ELR (cell line): ENCODE measurements at places on chromosomes 13 and 19.

- peak; percentile 46 for DNase-seq
Measured at GRCh38 chr19:14502334-14503092, 6.6 kb upstream of the GIPC1 start.

DNA sequence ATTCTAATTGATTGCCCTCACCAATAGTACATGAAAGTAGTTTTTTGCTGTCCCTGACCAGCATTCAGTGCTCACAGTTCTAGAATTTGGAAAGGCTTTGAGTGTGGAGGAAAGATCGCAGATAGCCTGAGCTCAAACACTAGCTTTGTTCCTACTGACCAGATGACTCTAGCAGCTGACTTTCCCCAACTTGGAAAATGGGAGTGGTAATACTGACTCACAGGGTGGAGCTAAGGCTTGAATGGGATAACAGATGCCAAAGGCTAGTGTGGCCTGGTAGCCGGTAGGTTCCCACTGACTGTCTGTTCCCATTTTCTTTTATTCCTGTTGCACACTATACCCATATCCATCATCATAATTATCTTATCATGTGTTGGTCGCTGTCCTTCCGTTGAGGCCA lies 3.7 kb downstream of the ZSCAN22 start:
- DNase-seq = peak; percentile 73

- peak; percentile 48 for DNase-seq
Measured at GRCh38 chr13:64314331-64314730, 2898.7 kb upstream of the PCDH20 start.

DNA sequence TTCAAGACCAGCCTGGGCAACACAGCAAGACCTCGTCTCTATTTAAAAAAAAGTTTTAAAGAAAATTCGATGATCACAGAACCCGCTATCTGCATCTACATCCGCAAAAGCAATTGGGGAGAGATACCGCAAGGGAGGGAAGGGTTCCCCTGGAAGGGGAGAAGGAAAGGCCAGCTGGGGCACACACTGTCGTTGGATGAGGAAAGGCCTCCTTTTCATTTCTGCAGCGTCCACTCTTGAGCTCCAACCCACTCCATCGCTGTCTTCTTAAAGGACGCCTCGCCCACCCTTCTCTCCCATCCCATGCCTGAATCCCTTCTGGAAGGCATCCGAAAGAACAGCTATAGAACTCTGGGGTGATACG lies 3.2 kb upstream of the PRKCG start:
- no peak for DNase-seq

DNA sequence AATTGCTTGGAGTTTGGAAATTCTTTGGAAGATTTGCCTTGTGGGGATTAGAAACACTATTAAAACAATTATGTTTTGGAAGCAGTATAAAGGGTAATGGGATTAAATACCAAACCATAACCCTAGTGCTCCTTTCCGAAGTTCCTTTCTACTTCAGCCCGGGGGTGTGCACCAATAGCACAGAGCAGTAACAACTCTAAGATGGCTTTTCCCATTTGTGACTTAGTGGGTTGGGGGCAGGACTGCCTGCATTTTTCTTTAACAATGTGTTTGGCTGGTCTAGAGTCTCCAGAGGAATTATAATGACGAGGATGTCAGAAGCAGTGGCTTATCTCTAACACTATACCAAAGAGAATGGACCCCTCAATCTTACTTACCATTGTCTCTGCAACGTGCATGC lies 11.9 kb upstream of the IL17D start:
- no peak for DNase-seq

DNA sequence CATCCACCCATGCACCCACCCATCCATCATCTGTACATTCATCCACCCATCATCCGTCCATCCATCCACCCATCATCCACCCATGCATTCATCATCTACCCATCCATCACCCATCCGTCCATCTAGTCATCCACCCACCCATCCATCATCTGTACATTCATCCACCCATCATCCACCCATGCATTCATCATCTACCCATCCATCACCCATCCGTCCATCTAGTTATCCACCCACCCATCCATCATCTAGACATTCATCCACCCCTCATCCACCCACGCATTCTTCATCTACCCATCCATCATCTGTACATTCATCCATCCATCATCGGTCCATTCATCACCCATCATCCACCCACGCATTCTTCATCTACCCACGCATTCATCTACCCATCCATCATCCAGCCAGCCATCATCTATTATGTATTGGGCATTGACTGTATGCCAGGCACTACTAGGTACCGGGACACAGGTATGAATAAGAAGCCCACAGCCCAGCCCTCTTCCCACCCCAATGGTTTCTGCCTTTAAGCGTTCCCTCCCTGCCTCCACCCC lies 16.7 kb upstream of the GALP start:
- DNase-seq = no peak

DNA sequence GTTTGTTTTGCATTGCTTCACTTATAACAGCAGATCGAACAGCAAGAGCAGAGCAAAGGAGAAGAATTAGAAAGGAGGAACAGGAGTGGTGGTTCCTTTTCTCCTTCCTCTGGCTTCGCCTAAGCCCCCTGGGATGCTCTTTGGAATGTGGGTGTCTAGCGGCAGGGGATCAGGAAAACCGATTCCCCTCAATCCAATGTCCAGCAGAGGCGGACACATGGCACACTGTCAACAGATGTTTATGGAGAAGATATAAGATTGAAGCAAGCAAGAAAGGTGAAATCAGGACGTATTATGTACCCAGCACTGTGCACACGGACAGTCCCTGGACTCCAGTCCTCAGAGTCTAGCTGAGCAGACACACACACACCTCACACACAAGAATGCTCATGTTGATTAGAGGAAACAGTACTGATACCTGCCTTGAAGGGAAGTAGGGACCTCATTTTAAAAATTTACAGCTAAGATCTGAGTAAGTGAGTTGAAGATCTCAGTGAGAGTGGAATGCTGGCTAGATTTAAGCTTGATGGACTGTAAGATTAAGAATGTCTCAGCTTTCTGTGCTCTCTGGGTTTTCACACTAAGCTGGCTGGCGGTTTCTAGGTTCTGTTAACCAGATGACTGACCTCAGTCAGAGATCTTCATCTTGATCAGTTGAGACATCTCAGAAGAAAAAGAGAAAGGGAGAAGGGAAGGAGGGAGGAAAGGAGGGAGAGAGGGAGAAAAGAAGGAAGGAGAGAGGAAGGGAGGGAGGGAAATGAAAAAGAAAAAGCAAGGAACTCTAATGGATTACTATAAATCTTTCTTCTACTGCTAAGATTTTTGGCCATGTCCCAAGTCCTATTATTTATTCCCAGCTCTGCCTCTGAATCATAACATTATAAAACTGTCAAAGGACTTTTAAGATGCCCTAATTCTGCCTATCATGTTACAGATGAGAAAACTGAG lies 44.8 kb downstream of the FLT1 start:
- no peak for DNase-seq

DNA sequence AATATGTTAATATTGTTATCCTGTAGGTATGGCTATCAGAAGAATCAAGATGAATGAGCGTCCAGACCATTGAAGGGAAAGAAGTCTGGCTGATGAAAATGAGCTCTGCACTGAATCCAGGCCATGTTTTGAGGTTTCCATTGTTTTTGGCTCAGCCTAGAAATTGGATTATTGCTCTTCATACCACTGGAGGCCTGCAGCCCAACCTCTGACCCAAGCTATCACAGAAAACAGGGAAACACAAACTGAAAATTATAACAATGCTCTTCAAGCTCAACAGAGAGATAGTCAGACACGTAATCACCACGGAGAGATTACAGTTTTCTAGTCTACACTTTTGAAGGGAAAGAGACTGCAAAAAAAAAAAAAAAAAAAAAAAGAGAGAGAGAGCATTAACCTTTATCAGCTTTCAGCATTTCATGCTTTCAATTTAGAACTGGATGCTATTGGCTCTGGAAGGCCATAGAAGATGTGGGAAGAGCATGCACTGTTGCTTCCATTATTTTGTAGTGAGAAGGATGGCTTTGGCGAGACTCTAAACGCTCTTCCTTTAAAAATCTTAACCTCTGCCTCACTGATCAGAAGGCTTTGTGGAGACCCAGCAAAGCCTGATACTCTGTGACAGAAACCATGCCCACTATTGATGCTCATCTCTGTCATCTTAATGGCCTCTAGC lies 10.8 kb downstream of the EDNRB start:
- no peak for DNase-seq

GRCh38 chr19:1860042-1860775 lies 3.2 kb downstream of the KLF16 start:
- DNase-seq = peak; percentile 75

DNA sequence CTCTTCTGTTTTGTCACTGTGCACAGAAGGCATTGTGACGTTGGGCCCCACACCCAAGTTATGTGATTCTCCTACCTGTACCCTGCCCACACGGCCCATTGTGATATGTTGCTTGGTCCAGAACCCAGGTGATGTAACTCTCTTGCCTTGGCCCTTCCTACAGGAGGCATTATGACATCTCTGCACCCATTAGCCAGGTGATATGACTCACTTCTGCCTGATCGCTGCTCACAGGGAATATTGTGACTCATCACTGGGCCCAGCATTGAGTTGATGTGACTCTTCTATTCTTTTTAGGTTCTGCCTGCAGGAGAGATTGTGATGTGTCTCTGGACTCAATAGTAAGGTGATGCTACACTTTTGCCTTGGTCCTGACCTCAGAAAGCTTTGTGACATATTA lies 65.4 kb upstream of the ZNF91 start:
- DNase-seq = peak; percentile 58

- DNase-seq = no peak
Measured at GRCh38 chr19:38674388-38675171, 27.1 kb downstream of the ACTN4 start.

DNA sequence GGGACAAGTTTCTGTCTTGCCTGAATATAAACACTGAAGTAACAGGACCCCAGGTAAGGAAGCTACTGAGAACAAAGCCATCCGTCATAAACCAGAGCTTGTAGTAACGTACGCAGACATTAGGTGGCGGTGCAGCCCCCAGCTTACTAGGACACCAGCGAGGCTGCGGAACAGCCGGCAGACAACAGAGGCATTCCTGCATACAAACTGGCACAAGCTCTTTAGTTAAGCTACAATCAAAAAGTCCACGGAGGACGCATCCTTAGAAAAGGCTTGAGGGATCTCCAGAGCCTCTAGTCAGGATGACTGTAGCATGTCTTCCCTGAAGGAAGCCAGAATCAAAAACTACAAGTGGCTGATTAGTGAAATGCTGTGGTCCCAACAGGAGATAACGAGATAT lies 26.2 kb downstream of the ZNF160 start:
- peak; percentile 39 for DNase-seq

- peak; percentile 93 for DNase-seq
Measured at GRCh38 chr13:85313761-85314503, 485.3 kb downstream of the SLITRK6 start.

- peak; percentile 59 for DNase-seq
Measured at GRCh38 chr19:13795595-13796300, 505 bp downstream of the ZSWIM4 start.

DNA sequence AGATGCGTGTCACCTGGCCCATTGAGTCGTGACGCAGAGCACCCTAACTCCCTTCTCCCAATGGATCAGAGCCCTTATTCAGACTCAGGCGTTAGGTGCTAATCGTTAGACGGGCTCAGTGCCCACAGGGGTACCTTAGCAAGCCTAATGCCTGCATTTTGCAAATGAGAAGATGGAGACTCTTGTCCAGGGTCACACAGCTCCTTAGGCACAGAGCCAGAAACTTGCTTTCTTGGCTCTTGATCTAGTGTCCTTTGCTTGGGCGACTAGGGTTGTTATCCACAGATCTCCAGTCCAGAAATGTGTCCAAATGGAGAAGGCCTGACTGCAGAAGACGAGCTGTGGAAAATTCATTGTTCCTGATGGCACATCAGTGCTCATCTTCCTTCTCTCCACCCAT lies 85.1 kb downstream of the C13orf42 start:
- DNase-seq = no peak

GRCh38 chr13:21243045-21243897 lies 66.8 kb downstream of the MRPL57 start:
- no peak for DNase-seq

GRCh38 chr13:98918771-98919170 lies 59.1 kb downstream of the DOCK9 start:
- DNase-seq = no peak

GRCh38 chr13:53601113-53601512 lies 572.5 kb downstream of the OLFM4 start:
- DNase-seq = no peak

DNA sequence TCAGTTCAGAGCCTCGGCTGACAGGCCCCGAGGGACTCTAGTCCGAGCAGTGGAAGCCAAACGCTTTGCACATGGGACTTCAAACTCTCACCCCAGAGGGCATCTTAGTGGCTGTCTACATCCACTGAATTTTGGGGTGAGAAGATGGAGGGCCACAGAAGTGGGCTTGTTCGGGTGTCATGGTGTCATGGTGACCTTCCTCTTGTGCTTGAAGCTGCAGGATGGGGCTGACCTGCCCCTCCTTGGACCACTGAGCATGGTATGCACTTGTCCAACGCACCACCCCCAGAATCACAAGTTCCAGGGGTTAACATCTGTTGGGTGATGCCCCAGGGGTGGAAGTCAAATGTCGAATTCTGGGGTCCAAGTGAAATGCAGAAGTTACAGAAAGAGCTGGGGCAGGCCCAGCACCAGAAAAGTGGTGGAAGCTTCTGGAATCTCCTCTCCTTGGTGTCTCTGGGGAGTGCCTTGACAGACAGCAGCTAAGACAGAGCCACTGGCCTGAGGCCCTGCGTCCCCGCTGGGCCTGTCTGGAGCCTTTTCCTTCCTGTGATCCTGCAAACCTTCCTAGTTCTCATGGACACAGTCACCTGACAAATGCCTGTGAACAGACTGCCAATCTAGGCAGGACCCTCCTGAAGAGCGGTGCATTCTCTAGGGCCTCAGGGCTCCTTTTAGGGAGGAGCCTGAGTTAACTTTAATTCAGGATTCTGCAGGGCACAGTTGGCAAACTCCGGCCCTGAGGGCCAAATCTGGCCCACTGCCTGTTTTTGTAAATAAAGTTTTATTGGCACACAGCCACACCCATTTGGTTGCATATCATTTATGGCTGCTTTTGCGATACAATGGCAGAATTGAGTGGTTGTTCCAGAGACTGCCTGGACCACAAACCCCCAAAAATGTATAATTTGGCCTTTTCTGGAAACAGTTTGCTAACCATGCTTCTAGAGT lies 65.1 kb upstream of the RANBP3 start:
- DNase-seq = no peak

DNA sequence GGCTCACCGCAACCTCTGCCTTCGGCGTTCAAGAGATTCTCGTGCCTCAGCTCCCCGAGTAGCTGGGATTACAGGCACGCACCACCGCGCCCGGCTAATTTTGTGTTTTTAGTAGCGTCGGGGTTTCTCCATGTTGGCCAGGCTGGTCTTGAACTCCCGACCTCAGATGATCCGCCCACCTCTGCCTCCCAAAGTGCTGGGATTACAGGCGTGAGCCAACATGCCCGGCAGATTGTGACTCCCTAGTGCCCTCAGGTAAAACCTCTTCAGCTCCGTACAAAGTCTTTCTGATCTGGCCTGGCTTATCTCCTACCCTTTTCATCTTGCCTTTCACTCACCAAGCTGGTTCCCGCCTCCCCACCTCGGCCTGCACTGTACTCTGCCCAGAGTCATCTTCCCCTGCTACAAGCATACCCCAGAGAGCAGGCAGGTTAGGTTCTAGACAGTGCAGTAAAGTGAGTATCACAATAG lies 15.0 kb downstream of the BICRA start:
- no peak for DNase-seq

- no peak for DNase-seq
Measured at GRCh38 chr19:11971041-11971440, 6.2 kb downstream of the ZNF763 start.

GRCh38 chr19:37867831-37868230 lies 38.6 kb downstream of the WDR87 start:
- DNase-seq = peak; percentile 49
